GM19239 (cell line): ENCODE measurements at places on chromosomes 6 and 20.
A peak's percentile ranks its signal among the peaks of the same experiment; 100 is the strongest.

- no peak for DNase-seq
Observed at GRCh38 chr6:93218096-93218495, 201.3 kb downstream of the EPHA7 start.

DNA sequence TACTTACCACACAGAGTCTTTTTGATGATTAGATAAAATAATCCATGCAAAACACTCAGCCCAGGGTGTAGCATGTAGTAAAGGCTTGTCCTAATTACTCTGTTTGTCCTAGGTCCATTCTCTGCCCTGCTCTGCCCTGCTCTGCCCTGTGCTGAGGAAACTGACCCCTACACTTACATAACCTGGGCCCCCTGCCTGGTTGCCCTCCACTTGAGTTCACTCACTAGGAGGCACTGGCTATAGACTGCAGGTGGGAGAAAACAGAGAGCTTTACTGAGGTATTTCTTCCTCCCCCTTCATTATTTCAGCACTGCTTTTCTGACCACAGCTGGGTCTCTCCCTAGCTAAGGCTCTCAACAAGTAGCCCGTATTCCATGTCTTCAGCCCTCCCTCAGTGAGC, 70.9 kb upstream of the TBX18 start:
- no peak for DNase-seq

GRCh38 chr20:43751167-43752050, 24.6 kb upstream of the GTSF1L start:
- peak; percentile 62 for DNase-seq

- DNase-seq, result no peak
Observed at GRCh38 chr6:142953373-142954273, 8.6 kb upstream of the HIVEP2 start.

- DNase-seq, result no peak
Observed at GRCh38 chr6:161233986-161234661, 39.7 kb downstream of the AGPAT4 start.

DNA sequence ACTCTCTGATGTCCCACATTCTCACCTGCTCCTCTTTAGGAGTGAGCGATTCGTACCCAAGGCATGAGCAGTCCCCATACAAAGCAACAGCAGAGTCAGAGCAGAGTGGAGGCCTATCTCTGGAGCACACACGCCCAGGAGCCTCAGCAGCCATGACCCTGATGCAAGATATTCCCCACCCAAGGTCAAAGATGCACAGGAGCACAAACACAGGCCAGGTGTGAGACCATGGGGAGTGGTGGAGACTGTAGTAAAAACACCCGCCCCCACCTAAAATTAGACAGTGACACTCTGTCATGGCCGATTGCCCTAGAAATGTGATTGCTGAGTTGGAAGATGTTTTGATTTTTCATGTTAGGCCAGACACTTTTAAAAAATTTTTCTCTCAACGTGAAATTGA, 21.4 kb downstream of the RRBP1 start:
- no peak for DNase-seq

DNA sequence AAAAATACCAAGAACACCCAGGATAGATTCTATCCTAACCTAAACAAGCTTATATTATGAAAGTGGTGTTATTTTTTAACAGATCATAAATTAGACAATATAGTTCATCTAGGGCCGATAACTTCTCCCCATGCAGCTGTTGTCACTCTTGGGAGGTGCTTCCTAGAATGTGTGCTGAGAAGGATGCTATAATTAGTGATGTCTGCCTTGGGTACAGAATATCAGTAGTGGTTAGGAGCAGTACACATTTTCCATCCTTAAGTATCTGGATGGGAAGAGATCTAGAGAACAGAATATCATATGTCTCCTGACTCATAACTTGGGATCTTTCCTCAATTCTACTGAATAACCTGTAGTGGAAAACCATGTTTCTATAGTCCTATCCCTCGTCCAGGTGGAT, 214.5 kb downstream of the BCKDHB start:
- no peak for DNase-seq

- DNase-seq, result no peak
Observed at GRCh38 chr6:116629563-116629981, 13.3 kb downstream of the RSPH4A start.

GRCh38 chr6:119128252-119128912, 49.9 kb upstream of the FAM184A start:
- DNase-seq, result no peak

GRCh38 chr6:150361876-150362275, 6.9 kb upstream of the IYD start:
- DNase-seq, result no peak

GRCh38 chr6:723540-723939, 30.6 kb upstream of the EXOC2 start:
- no peak for DNase-seq

DNA sequence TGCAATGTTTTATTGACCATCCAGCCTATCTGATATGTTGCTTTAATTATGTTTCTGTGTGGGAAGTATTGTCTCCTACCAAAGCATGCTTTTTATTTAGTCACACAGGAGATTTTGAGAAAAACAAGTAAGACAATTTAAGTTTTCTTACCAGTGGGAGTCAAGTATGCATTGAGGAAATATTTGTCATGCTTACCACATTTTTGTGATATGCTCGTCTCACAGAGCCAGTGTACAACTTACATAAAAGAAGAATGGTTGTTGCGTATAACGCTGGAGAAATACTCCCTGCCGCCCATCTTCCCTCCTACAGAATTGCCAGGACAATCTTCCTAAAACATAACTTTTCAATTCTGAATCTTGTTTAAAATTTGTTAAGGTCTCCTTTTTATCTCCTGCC, 37.1 kb upstream of the FILIP1 start:
- DNase-seq, result no peak

DNA sequence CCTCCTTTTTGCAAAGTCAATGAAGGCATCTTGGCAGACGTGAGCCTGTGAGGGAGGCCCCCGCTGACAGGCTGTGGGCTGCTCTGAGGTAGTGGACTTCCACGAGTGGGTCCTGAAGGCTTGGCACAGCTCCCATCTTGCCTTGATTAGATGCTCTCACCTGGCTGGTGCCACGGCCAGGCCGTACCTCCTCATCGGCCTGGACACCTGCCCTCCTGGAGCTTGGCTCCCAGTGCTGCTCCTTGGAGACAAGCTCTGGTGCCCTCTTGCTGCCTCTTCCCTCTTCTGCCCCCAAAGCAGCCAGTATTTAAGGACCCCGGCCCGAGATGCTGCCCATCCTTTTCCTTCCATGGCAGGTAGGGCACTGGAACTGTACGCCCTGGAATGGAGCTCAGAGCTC, 93.5 kb downstream of the ERMARD start:
- no peak for DNase-seq

- no peak for DNase-seq
Observed at GRCh38 chr20:38117635-38118034, 47.4 kb downstream of the TGM2 start.

DNA sequence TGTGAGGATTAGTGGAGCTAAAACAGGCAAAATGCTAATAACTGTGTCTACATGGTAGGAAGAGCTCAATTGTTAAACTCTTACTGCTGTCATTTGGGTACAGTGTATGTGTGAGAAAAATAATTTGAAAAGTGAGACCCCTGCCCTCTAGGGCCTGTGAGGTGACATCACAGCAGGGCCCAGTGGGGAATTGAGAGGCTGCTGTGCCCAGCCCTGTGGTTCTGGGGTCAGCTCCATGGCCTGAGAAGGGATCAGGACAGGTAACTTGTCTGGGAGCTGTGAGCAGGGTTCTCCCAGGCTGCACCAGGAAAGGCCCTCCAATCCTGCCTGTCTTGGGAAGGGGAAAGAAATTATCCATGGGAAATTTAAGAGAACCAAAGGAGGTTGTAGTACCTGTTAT, 1.3 kb downstream of the SIRPB1 start:
- no peak for DNase-seq

DNA sequence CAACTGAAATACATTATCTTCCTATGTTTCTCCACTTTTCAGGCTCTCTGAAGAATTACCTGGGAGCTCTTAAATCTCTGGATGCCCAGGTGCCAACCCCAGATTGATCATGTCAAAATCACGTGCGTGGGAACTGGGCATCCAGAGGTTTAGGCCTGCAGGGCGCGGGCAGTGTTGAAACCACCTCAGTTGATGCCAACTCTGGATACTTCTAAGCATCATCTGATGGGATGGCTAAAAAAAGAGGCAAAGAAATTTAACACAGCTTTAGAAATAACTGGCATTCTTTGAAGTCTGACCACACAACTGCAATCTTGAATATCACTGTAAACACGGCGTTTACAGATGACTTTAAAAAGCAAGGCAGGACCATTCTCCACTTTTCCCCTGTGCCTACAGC, 41.9 kb downstream of the PTGIS start:
- no peak for DNase-seq

- no peak for DNase-seq
Observed at GRCh38 chr6:37819802-37820717, 533 bp downstream of the ZFAND3 start.

GRCh38 chr20:44541992-44542391, 20.1 kb upstream of the SERINC3 start:
- no peak for DNase-seq

GRCh38 chr20:25237610-25238318, 10.1 kb upstream of the PYGB start:
- DNase-seq, result no peak

- DNase-seq, result no peak
Observed at GRCh38 chr20:62216636-62217566, 3.2 kb downstream of the HRH3 start.

DNA sequence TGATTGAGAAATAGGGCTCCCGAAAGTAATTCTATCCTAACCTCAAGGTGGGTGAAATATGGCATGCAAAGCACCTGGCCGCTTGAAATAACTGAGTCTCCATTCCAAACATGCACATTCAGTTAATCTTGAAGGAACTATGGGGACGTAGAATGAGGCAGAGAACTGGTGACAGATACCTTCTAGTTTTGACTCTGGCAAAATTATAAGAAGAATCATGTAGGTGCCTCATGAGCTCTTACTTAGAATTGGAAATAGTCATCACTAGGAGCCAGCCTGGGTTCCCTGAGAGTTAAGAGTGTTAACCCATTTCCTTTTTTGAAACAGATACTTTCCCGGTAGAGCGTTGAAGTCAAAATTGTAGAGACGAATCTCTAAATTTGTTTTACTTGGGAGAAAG, 49.3 kb downstream of the RPF2 start:
- no peak for DNase-seq

DNA sequence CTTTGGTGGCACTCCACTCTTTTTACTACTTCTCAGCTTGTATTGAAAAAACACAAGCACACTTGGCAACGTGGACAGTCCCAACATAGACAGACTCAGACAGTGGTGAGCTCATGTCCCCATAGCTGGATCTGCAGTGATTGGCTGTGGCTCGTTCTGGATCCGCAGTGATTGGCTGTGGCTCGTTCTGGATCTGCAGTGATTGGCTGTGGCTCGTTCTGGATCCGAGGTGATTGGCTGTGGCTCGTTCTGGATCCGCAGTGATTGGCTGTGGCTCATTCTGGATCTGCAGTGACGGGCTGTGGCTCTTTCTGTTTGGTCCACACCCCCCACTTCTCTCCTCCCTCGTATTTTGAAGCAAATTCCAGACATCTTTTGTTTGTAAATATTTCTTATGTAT, 28.0 kb downstream of the OSBPL2 start:
- DNase-seq, result no peak

GRCh38 chr6:86756640-86757229, 180.6 kb upstream of the HTR1E start:
- DNase-seq, result no peak

DNA sequence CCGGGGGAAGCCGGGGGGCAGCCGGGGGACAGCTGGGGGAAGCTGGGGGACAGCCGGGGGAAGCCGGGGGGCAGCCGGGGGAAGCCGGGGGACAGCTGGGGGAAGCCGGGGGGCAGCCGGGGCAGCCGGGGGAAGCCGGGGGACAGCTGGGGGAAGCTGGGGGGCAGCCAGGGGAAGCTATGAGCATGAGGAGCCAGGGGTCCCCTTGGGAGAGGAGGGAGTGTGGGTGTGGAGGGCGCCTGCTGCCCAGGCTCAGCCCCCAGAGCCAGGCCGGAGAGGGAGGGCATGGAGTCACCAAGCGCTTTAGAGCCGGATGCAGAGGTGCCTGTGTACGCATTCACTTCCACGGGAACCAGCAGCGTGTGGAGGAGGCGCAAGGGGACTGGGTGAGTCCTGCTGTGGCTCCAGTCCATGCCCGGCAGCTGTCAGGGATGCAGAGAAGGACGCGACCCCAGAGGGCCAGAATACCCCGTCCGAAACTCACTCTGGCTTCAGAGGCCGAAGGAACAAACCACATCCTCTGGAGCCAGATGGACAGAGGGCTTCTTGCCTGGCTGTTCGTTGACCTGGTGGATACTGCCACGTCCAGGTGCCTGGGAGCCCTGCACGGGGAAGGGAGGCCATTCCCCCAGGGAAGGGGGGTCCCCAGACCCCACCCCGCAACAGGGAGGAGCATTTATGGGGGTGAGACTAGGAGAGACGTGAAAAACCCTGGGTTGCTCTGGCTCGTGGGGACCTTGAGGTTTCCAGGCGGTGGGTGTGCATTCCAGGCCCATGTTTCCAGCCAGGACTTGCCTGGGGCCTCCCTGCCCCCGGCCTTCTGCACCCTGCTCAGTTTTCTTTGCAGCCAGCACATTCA, 26.5 kb upstream of the DACT2 start:
- no peak for DNase-seq

DNA sequence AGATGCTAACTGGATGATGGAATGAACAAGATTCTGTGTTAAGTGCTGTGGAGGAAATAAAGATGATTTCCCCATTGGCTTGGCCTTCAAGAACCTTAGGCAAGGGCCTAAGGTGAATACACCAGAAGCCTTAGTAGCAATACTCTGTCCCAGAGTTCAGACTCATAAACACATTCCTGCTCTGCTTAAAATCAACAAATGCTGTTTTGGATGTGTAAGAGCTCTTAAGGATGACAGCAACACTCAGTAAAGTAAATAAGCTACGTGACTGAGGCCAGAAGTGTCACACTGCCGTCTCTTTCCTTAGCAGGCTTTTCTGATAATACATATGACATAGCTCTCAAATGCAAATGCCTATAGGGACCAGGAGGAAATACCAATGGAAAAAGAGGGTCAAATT, 90.6 kb downstream of the EYA2 start:
- DNase-seq, result no peak

- DNase-seq, result no peak
Observed at GRCh38 chr6:20789162-20789561, 254.9 kb downstream of the CDKAL1 start.

GRCh38 chr6:45586216-45587171, 208.8 kb upstream of the SUPT3H start:
- DNase-seq, result no peak

DNA sequence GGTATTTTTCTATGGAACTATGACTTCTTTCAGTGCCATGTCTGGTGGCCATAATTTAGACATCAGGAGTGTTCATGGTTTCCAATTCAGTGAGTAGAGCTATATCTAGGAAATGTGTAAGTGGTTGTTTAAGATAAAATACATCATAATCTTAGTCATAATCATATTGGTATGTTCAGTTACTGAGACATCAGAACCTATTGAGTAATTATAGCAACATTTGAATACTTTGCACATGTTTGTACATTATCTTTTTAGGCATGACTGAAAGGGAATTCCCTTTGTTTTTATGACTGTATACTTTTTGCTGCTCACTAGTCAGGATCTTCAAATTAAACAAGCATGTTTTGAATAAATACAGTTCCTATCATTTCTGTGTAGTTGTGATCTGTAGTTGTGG, 64.0 kb downstream of the STXBP5 start:
- no peak for DNase-seq
